Activated gamma-delta T cell treated with Interleukin-2 at 50 U/mL for 16 hours (primary cell): ENCODE measurements at places on chromosomes 2 and 18.

DNA sequence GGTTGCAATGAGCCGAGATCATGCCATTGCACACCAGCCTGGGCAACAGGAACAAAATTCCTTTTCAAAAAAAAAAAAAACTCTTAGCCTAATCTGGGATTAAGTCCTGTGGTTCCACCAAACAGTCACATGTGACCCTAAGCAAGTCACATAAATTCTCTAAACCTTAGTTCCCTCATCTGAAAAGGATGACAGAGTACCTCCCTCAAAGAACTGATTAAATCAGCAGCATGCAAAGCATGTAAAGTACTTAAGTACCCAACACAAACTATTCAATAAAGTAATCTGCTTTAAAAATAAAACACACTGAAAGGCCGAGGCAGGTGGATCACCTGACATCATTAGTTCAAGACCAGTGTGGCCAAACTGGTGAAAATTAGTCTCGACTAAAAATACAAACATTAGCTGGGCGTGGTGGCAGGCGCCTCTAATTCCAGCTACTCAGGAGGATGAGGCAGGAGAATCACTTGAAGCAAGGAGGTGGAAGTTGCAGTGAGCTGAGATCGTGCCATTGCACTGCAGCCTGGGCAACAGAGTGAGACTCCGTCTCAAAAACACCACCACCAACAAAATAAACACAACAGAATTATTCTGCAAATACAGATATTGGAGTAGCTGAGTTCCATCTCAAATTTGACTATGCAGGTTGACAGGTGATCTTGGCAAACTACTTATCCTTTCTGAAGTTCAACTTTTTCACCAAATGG lies 7.0 kb downstream of the USP34 start:
- no peak for DNase-seq

GRCh38 chr2:226064932-226065570 lies 665.5 kb downstream of the NYAP2 start:
- DNase-seq, result no peak

- DNase-seq, result no peak
These were observed 1397.6 kb upstream of the DDX18 start for GRCh38 chr2:116416731-116417377.

DNA sequence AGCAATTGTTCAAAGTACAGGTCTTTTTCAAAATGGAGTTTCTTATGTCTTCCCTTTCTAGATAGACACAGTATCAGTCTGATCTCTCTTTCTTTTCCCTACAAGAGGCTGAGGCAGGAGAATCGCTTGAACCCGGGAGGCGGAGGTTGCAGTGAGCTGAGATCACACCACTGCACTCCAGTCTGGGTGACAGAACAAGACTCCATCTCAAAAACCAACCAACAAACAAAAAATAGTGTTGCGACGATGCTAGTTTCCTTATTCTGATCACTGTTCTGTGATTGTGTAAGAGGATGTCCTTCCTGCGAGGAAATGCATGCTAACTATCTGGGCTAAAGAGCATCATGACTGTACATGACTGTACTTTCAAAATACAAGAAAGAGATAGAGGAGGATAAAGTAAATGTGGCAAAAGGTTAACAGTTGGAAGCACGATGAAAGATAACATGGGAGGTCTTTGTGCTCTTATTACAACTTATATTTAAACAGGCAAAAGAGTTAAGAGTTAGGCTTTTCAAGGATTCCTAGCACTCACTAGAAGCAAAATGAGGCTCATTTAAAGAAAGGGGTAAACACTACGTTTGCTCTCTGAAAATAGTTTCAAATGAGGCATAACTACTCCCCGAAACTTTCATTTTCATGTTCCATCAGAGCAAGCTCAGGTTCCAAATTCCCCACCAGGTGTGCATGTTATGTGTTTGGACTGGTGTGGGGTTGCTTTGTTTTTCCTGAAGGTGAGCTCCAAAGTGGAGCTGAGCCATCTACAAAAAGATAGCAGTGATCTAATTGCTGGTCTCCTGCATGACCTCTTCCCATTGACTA lies 23.8 kb downstream of the SOWAHC start:
- no peak for DNase-seq

- DNase-seq, result no peak
These were observed 309.8 kb downstream of the C1D start for GRCh38 chr2:67752969-67753368.

GRCh38 chr2:203463266-203463678 lies 71.8 kb downstream of the RAPH1 start:
- DNase-seq, result no peak

- no peak for DNase-seq
These were observed 248.8 kb downstream of the ACKR3 start for GRCh38 chr2:236818281-236819045.

DNA sequence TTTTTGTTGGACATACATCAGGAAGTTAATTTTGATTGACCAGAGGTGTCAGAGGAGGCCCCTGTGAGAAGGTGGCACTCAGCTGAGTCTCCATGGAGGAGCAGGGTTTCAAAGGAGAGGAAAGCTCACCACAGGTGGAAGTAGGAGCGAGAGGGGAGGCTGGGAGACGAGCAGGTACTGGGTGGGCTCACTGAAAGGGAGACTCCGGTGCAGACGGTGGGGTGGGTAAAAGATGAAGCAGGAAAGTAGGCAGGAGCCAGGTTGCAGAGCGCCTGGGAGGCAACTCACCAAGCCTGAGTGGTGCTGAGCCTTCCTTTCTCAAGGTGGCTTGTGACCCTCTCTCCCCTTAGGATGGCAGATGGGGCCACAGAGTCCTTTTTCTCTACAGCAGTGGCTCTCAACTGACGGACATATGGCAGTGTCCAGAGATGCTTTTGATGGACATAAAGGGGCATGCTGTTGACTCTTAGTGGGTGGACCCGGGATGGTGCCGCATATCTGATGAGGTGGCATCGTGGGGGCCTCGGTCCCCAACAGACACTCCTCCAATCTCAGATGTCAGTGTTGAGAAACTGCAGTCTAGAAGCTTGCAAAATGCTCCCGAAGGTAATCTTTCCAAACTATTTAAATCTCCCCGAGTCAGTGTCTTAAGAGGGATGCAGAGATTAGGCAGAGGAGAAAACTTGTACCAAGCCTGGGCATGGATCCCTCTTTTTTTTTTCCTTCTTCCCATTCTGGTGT lies 64.0 kb downstream of the LPIN1 start:
- DNase-seq, result no peak

- no peak for DNase-seq
These were observed 338.9 kb downstream of the CCDC85A start for GRCh38 chr2:56522605-56523089.

GRCh38 chr2:138752197-138752956 lies 27.8 kb downstream of the NXPH2 start:
- no peak for DNase-seq

DNA sequence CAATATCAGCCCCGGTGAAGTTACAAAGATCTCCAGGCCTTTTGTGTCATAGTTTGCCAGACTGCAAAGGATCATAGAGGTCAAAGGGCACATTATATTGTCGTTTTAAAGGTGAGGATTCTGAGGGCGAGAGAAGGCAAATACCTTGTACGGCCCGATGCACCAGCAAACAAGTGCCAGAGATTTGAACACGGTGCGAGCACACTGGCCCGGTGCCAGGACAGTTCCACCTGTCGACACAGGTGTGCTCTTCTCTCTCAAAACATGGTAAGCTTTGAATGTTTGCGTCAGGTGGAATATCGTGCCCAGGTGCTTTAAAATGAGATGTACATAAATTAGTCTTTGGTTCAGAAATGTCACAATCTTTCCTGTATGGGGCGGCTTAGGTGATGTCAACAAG lies 776.1 kb upstream of the ID2 start:
- no peak for DNase-seq

DNA sequence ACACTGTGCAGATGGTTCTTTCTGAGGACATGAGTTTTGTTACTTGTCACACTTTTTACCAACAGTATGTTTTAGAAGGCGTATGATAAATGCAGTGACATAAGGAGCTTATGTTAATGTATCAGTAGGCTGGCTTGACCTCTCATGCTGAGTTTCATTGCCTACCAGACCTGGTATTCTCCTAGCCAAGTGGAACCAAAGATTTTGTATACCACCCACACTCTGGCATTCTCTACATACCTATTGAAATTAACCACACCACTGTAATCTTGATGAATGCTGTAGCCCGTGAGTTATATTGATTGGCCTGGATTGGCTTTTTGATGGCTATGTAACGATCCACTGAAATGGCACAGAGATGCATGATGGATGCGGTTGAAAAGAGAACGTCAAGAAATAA lies 11.4 kb downstream of the HTR2B start:
- DNase-seq, result no peak

- no peak for DNase-seq
These were observed 40.6 kb downstream of the ZRANB3 start for GRCh38 chr2:135490376-135490775.
